Sigmoid colon (tissue), 7 donors: ENCODE measurements at places on chromosomes 11 and 22. TPM values are rescaled to one million over a fixed set of nuclear protein-coding genes. Genes with fewer than 3 reads are reported as not detected.

PATE4 gene
- total RNA-seq = not detected

PPFIBP2 gene
- 11.6 TPM for total RNA-seq

SPDYC gene
- not detected for total RNA-seq

THRSP gene
- total RNA-seq = 1.8 TPM

RFPL2 gene
- total RNA-seq = not detected

IGF2 gene
- 36.5 TPM for total RNA-seq

TMPRSS6 gene
- not detected for total RNA-seq

ISX gene
- total RNA-seq = not detected

MAP6 gene
- total RNA-seq = 10.7 TPM

ZNRD2 gene
- total RNA-seq = 59.1 TPM

HBB gene
- 57.3 TPM for total RNA-seq
